ENCODE measurements at places on chromosomes 7 and 10.

DNA sequence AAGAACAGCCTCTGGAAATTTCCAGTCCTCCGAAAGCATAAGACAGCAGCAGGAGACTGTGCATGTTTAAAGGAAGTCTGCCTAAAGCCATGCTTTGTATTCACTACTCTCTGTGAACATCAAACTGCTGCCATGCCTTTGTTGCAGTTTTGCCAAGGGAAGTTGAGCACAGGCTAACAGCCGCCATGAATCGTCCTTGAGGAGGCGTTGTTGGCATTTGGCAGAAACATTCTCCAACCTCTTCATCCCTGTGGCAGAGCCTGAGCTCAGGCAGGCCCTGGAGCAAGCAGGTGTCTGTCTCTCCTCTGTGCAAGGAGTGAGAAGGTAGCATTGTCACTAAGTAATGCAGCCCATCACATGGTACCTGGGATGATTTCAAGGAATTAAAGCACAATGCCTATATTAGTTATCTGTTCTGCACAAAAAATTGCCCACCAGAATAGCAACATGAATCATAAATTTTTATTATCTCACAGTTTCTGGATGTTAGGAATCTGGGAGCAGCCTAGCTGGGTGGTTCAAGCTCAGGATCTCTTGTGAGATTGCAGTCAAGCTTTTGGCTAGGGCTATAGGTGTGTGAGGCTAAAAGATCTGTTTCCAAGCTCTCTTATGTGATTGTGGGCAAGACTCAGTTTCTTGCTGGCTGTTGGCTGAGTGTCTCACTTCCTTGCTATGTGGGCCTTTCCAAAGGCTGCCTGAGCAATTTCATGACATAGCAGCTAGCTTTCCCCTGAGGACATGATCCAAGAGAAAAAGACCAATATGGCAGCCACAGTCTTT is 46.5 kb upstream of the KIAA1217 start:
- no peak for DNase-seq

DNA sequence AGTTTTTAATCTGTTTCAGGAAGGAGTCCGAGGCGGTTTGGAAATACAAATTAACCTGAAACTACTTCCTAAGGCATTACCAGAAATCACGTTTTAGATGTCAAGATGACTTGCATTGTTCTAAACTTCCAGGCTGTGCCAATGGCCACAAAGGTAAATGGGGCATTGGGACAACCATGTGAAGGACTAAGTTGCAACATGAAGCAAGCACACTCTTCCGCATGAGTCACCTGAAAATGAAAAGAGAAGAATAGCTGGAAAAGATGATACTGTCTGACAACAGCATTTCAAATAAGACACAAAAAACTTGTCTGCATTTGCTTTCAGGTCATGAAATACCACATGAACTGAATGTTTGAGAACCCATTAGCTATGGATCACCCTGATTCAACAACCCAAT is 262.1 kb downstream of the AHR start:
- DNase-seq: no peak

- DNase-seq: no peak
Measured at GRCh38 chr10:3978761-3979160, 193.8 kb upstream of the KLF6 start.

DNA sequence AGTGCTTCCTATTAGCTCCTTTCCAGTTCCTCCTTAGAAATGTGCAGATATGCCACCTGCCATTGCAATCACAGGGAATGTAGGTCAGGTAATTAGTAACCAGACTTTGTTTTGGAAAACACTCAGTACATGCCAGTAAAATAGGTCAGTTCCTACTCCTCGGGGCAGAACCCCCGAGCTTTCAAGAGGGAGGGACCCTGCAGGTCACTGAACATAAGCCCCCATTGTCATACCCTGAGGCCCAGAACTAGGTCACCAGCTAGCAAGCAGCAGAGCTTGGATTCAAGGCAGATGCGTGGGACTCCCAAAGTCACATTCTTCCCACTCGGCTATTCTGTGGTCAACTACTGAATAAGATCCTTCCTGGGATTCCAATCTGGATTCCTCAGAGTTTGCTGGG is 104.8 kb downstream of the PPP1R3C start:
- DNase-seq: no peak

GRCh38 chr10:53978301-53978700 is 822.7 kb downstream of the PCDH15 start:
- no peak for DNase-seq

Data from T-helper 22 cell (primary cell).